ENCODE measurements at places on chromosomes 1 and 21.
A peak's percentile ranks its signal among the peaks of the same experiment; 100 is the strongest.

DNA sequence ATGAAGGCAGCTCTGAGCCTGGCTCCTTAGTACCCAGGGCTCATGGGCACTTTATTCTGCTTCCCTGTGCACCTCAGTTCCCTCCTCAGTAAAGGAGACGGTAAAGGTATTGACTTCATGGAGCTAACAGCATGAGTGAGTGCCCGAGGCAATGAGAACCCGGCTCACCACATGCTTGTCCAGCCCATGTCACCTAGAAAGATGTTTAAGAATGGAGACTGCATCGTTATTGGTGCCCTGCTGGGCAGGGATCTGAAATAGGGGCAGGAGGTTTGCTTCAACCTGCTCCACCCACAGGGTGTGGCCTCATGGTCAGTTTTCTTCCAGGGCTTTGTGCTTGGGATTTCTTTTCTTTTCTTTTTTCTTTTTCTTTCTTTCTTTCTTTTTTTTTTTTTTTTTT lies 7.0 kb upstream of the KCNE1 start:
- DNase-seq, result no peak

DNA sequence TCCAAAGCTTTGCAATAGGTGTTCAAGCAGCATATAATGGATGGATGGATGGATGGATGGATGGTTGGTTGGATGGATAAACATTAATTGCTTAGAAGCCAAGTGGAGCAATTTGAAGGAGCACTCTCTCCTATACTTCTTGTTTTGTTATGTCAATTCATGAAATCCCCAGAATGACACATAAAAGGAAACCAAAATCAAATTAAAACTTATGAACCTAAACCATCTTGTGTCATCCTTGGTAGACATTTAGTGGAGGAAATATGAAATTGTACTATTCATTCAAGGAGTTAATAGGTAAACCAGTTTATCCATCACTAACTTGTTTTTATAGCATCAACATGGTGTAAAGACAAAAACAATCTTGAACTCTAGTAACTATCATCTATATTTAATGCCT lies 122.5 kb downstream of the NR5A2 start:
- DNase-seq, result no peak

- no peak for DNase-seq
Measured at GRCh38 chr1:15224974-15225373, 22.0 kb upstream of the FHAD1 start.

DNA sequence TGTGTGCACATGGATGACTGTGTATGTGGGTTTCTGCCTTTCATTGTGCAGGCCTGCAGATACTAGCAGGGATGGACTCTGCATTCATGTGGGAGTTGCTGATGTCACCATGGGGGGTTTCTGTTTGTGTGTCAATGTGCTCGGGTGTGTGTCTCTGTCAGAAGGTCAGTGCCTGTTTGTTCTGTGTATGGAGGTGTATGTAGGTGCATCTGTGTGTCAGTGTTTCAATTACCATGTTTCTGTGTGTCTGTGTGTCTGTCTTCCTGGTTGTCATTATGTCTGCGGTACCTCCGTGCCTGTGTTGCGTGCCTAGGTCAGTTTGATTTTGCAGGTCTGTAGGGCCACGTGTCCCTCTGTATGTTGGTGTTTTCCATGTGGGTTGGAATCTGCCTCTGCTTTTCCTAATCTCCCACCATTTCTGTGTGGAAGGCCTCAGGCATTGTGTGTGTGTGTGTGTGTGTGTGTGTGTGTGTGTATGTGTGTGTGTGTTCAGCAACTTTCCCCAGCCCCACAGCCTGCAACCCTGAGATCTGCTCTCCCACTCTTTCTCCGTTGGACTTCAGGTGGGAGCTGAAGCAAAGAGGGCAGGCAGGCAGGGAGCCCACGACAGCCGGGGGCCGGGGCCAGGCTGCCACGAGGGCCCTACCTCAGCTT lies 36.7 kb upstream of the WASF2 start:
- no peak for DNase-seq

GRCh38 chr1:91569411-91570119 lies 68.9 kb downstream of the CDC7 start:
- DNase-seq, result peak; percentile 20

DNA sequence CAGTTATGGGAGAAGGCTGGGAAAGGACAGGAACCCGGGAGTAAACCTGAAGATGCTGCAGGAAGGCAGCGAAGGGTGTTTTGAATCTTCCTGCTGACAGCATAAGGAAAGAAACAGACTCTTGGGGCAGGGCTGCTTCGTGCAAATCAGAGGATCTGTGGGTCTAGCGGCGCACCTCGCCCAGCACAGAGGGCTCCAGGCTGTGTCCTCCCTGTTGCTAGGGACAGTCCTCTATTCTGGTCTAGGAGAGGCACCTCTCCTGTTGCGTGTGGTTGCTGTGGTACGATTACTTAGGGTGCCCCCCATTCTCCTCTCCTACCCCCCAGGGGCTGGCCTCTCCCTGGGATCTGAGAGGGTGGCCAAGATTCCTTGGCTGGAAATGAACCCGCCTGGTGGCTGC lies 11.4 kb downstream of the C2CD2 start:
- DNase-seq, result no peak

DNA sequence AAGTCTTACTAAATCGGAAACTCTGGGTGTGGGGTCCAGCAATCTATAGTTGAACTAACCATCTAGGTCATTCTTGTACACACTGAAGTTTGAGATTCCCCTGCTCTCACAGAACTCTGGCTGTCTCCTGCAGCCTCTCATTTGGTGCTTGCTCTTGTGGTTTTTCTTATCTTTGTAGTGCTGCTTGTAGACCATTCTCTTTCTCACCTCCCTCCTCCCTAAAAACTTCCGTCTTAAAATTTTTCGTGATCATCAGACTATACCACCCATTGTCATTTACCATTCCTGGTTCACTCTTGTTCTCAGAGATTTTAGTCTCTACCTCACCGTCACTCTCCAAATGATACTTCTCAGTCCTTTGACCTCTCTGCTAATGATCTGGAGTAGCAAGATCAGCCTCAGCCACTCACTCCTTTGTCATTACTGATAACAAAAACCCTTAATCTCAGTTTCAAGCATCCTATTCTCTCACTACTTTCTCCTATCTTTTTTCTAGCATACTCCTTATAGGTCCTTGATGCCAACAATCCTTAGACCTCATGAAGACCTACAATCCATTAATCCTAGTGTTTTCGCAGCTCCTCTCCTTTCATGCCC lies 13.0 kb upstream of the EPHX4 start:
- DNase-seq, result no peak

DNA sequence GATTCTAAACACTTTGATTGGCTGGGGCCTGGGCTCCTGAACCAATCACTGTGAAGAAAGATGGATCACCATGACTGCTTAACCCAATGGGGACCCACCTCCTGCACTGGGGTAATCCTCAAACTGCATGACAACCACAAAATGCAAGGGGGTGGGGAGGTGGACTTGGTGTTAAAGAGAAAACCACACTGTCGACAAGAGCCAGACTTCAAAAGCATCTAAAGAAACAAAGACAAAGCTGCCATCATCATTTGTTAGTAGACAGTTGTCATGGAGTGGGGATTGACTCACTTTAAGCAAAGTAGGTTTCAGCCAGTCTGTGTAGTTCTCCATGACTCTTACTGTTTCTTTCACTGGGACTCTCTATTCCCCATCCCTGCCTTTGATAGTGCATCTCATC lies 433.8 kb downstream of the PLPP3 start:
- DNase-seq, result no peak

- no peak for DNase-seq
Measured at GRCh38 chr21:45749974-45750373, 106.4 kb downstream of the PCBP3 start.

DNA sequence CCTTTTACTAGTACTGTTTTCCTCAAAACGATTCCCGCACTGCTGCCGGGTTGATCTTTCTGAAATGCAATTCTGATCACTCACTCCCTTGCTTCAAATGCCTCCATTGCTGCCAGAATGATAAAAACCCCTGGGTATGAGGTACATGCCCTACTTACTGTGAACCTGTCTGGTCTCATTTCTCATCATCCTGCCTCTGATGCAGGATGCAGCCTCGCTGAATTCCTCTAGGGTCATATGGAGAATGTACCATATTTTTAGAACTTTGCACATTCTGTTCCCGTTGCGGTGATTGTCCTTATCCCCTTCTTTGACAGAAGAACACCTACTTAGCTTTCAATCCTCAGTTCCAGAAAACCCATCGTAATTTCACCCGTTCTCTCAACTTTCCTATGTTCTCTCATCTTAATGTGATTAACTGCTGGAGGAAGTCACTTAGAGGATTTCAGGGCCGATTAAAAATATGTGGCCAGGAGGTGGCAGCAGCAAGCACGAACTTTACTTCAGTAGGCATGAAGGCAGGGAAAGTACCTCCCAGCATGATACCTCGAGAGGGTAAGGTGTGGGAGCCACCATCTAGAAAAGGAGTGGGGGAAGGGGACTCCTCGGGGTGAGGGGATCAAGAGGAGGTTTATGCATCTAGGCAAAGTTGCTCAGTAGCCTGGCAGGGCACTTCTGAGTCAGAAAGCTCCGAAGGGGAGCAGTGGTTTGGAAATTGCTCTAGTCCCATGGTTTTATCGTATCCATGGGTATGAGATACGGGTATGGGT lies 361.5 kb upstream of the ZP4 start:
- peak; percentile 77 for DNase-seq

DNA sequence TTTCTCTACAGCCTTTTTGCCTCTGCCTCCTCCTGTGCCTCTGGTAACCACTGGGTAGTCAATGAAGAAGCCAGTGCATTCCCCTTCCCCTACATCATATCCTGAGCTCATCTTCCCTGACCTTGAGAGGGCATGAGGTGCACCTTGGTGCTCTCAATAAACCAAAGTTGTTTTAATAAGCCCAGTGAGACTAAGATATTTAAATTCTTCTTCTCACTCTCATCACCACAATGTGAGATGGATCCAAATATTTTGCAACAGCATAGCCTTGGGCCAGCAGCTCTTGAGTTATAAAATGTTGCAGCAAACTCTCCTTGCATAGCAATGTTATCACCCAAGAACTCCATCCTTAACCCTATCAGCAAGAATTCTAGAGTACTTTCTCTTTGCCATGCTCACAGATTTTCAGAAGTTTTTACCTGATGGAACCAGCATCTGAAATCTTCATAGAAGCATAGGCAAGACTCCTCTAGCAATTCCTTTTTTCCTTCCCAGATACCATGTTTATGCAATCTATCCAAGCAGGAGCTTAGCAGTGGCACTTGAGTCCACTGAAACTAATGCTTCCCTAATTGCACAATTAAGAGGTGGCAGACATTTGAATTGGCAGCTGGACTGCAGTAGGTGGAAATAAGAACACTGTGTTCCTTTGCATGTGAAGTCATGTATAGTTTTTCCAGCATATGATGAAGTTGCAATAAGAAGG lies 36.8 kb downstream of the CDC7 start:
- DNase-seq, result no peak

DNA sequence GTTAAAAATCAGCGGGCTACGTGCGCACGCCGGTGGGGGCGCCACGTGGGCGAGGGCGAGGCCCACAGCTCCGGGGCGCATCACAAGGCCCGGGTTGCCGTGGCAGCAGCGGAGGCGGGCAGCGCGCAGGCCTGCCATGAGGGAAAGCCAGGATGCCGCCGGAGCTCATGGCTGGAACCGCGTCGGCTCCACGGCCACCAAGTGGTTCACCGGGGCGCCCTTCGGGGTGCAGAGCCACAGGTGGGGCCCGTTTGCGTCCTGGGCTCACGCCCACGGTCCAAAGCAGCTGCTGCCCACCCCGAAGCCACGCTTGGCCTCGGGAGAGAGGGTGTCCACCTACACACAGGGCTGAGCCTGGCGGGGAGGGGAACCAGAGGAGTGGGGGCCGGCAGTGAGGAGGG lies 4.9 kb upstream of the TTC22 start:
- no peak for DNase-seq

- no peak for DNase-seq
Measured at GRCh38 chr21:38833117-38833516, 27.4 kb downstream of the ETS2 start.

DNA sequence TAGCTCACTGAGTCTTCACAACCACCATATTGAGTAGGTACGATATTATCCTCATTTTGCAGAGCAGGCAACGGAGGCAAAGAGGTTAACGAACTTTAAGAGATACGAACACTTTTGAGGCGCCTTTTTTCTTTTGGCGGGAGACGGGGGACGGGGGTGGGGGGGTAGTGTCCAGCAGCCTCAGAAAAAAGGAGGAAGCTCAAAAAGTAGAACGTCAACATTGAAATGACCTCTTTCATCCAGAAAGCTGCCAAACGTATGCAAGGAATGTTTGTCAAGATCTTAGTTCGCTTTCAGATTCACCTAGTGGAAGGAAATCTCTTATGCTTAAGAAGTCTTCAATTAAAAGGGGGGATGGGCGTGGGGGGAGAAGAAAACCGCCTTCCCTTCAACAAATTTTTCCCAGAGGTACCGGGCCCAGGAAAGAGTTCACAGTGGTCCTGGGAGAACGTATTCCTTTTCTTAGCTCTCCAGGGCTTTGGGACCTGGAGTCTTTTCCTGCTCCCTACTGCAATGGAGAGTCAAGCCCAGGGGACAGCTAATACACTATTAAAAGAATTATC lies 1.1 kb upstream of the PCAT6 start:
- no peak for DNase-seq

GRCh38 chr1:109490029-109490933 lies 3.6 kb upstream of the CYB561D1 start:
- peak; percentile 83 for DNase-seq

DNA sequence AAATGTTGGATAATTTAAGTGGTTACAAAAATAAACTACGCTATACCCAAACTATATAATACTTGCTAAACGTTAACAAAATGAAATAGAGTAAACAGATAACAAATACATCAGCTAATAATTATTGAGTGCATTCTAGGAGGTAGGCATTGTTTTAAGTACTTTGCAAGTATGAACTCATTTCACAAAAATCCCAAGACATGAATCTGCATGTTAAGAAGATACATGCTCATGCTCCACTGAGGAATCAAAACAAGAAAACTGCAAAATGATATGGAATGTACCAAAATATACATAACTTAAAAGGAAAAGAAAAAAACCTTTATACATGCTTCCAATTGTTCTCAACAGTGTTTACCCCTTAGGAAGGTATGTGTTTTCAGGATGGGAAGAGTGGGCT lies 2.5 kb downstream of the FRRS1 start:
- DNase-seq, result no peak

GRCh38 chr1:206823727-206824126 lies 41.7 kb upstream of the IL20 start:
- no peak for DNase-seq

- no peak for DNase-seq
Measured at GRCh38 chr1:52906135-52906603, 15.4 kb downstream of the ECHDC2 start.

GRCh38 chr1:206960676-206961386 lies 9.4 kb downstream of the FCAMR start:
- DNase-seq, result no peak

DNA sequence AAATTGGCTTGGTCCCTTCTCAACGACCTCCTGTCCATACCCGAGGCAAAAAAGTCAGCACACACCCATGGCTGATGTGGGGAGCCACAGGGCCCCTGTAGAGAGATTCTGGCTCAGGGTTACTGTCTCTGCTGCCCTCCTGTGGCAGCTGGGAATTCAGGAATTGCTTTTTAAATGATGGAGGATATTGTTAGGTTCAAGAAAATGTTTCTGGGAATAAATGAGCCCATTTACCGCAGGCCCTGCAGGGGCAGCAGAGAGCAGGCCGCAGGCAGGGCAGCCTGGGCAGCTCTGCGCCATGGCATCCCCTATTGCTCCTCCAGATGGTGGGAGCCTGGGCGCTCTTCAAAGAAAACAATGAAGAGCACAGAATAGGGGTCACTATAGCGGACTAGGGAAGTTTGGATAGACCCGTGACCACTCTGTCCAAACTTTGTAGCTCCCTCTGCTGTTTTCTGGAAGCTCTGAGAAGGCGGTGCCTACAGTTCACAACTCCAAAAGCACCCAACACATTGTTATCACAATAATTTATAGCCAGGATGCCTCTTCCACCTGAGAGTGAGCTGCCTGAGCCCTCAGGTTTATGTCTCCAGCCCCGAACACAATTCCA lies 201.1 kb downstream of the BACH1 start:
- peak; percentile 54 for DNase-seq

GRCh38 chr1:207414606-207415108 lies 39.5 kb upstream of the CR2 start:
- no peak for DNase-seq

All from HAP-1 (cell line).